ENCODE measurements at places on chromosomes 7 and 10.

DNA sequence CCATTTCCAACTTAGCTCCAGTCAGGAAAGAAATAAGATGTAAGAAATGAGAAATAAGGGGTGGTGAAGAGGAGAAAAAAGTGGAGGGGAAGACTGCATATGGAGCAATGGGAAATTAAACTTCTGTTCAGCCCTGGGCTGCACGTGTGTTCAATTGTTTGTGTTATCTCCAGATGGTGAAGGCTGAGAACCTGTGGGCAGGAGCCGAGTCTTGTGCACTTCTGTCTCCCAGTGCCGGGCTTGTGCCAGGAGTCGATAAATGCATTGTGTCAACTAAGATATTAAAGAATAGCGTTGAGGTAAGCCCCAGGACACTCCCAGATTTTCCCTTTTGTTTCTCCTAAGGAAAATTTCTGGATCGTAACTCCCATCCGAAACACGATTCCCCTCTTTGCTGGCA is 98.2 kb downstream of the PRLHR start:
- no peak for DNase-seq

- DNase-seq, result peak; percentile 2
Observed at GRCh38 chr7:38878694-38879457, 30.1 kb downstream of the VPS41 start.

- peak; percentile 39 for DNase-seq
Observed at GRCh38 chr10:102596506-102596971, 47.7 kb upstream of the TRIM8 start.

DNA sequence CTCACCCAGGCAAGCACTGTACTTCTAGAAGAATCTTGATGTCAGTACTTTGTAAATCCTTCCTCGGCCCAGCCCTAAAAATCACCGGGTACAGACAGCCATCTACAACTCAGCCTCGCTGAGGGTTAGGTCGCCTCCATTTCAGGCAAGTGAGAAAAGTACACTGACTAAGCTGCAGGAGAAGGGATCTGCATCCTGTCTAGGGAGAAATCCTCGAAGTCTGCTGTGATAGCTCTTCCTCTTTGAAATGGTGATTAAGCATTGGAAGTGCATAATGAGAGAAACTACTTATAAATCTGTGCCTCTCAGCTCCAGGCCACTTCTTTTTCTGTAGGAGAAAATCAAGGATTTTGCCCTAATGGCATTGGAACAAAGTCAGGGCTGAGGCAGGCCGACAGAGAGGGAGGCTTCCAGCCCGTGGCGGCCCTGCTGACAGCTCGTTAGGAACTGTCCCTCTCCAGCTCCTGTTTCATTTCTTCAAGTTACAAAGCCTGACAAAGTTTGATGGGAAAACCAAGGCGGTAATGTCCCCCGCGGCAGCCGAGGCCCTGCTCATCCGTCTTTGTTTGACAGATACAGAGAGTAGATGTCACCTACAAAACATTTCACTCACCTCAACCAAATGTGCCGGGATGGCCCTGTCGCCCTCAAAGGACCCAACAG is 14.1 kb upstream of the GOT1 start:
- no peak for DNase-seq

GRCh38 chr10:100081075-100082001 is at the start of gene CPN1:
Gene CPN1 (minus strand): TSS chr10:100081869. CDS start chr10:100081625, 244 bp downstream.
- no peak for DNase-seq

GRCh38 chr10:114638821-114639625 is 19.1 kb downstream of the ABLIM1 start:
- DNase-seq, result peak; percentile 37

GRCh38 chr10:123945325-123945920 is 53.8 kb upstream of the CPXM2 start:
- DNase-seq, result peak; percentile 6

- DNase-seq, result no peak
Observed at GRCh38 chr10:48658975-48659269, 25.8 kb upstream of the WDFY4 start.

DNA sequence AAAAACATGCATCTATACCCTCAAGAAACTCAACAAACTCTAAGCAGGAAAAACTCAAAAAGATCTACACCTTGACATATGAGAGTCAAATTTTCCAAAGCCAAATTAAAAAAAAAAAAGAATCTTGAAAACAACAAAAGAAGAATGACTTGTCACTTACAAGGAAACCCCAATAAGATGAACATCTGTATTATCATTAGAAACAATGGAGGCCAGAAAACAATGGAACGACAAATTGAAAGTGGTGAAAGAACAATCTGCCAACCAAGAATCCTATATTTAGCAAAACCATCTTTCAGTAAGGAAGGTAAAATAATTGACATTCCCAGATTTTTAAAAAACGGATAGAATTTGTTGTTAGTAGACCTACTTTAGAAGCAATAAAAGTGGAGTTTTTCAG is 516.8 kb downstream of the ACTR3B start:
- DNase-seq, result no peak

GRCh38 chr10:80166581-80167470 is 34.3 kb downstream of the PLAC9 start:
- DNase-seq, result no peak

GRCh38 chr7:52794621-52795020 is 240.8 kb upstream of the POM121L12 start:
- no peak for DNase-seq

GRCh38 chr10:97063271-97063982 is 122.3 kb downstream of the SLIT1 start:
- no peak for DNase-seq

DNA sequence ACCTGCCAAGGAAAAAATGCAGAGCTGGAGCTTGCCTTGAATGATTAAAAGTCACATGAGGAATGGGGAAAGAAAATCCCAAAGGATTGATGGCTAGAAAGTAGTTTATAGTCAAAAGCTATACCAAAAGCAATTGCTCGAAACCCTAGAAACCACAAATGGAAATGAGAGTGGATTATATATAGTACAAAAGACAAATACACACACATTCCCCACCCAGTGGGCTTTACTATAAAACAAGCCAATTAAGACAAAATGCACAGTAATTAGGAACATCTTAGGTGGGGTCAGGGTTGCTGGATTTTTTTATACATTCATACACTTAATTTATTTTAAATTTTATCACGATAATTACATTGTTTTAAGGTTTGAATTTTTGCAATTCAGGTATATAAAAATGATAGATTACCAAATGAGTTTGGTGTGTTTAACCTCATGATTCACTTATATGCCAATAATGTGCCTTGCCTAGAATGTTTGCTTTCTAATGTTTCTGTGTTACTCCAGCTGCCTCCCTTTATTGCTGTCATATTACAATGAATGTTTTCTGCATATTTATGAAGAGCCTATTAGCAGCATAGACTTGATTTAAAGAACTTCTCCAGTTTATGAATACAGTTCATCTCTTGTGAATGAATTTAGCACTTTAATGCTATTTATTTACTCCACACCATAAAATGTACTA is 421.3 kb downstream of the EXOC4 start:
- DNase-seq, result no peak

DNA sequence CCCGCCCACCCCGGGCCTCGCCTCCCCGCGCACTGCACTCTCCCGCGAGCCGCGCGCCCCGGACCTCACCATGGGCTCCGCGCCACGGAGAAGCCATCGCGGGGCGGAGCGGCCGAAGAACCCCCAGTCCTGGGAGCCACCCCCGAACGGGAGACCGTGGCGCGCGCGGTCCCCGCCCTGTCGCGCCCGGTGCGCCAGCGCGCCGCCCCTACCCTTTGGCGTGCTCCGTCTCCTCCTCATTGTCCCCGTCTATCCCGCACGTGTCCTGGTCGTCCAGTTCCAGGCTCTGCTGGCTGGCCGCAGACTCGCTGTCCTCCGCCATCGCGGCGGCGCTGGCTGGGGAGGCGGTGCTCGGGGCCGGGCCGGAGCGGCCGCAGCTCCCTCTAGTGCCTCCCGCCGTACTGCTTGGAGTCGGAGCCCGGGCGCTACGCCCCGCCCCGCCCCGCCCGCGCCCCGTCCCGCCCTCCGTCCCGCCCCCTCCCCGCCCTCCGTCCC is at the start of gene NMT2:
TSS of gene NMT2 (minus strand) at position 403 of the 495 bp plus-strand sequence. CDS start at position 322, 81 bp downstream.
- no peak for DNase-seq

DNA sequence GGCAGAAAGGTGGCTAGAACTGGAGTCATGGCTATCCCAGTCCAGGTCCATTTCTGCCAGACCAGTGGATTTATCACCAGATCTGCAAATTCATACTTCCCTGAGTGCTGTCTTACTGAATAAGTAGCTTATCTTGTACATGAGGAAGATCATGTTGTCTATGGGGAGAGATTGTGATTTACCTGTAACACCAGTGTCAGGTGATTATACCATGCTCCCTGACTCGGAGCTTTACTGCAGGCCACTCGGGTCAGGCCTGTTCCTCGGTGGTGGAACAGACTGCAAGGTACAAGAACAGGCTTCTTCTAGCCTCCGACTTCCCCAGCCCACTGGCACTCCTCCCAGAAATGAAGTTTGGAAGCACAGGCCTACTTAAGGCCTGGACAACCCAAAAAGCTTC is 42.6 kb upstream of the DLG5 start:
- DNase-seq, result no peak

GRCh38 chr10:86668297-86669165 is at the start of gene LDB3:
Gene LDB3 (plus strand): TSS chr10:86668511. CDS start chr10:86668692, 181 bp downstream.
- no peak for DNase-seq

DNA sequence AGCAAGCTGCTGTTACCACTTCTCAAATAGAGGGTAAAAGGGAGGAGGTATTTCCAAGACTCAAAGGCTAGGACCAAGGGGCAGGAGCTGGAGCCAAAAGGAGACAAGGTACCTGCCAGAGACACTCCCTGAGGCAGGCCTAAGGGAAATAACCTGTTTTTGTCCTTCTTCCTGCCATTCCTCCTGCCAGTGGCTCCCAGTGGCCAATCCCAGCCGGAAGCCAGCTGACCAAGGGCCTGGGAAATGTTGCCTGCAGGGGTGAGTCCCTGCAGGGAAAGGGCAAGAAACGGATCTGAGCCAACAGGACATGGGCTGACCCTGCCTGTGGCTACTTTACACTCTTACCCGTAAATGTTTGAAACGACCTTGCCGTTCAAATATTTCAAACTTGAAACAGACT is 3.5 kb downstream of the CYTH3 start:
- no peak for DNase-seq

DNA sequence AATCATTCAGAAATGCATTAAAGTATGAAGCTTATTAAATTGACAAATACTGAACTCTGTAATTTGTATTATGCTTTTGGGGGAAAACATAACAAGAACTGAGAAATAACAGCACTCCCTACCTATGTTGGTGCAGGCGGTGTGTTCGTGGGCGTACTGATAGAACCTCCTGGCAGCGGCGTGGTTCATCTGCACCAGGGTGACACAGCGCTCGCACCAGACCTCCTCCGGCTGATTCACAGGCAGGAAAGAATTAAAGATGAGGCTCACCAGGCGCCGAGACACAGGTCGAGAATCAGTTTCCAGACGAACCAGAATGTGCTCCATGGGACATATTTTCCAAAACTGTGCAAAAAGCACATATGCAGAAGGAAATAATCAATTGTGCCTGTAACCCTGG is 40.2 kb downstream of the NCAPG2 start:
- DNase-seq, result no peak

DNA sequence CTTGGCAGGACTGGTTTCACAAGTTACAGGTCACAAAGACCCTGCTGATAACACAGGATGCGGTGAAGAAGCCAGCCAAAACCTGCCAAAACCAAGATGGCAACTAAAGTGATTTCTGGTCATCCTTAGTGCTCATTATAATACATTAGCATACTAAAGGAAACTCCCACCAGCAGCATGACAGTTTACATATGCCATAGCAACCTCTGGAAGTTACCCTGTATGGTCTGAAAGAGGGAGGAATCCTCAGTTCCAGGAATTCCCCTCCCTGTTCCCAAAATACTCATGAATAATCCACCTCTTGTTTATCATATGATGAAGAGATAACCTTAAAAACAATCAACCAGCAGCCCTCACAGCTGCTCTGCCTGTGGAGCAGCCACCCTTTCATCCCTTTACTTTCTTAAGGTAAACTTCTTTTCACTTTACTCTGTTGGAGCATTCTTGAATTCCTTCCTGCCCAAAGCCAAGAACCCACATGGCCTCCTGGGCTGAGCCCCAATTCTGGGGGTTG is 21.9 kb downstream of the DPY19L1 start:
- no peak for DNase-seq

- DNase-seq, result no peak
Observed at GRCh38 chr10:33627611-33628010, 293.1 kb upstream of the NRP1 start.

DNA sequence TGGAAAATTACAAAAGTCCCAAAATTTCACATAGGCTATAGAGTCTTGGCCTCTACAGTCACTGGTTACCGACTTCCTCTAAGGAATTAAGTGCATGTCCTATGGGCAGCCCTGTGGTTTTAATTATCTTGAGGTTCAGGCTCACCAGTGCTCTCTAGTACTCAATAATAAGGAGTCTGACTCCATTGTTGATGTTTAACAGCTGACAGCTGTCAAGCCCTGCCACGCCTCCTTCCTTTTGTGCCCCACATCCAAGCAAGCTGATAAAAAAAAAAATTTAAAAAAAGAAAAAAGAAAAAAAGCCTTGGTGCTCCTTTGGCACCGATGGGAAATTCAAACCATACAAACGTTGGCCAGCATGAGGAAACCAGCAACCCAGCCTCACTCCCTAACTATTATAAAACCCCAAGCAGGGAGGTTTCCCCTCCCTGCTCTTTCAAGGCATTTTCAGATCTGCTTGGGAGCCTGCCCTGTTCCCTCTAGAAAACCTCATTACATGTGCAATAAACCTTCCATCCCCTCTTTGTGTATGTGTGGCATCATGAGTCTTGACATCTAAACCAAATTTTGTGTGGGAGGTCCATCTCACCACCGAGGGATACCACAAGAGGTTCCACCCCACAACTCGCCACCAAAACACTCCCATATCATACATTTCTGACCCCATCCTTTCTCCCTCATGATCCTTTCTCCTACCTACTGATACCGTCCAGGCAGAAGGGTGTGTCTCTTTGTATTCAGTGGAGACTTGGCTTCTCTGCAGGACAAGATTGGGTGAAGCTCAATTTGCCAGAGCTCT is 70.9 kb upstream of the CCDC71L start:
- peak; percentile 30 for DNase-seq

- DNase-seq, result no peak
Observed at GRCh38 chr10:16776896-16777295, 40.3 kb downstream of the RSU1 start.

- no peak for DNase-seq
Observed at GRCh38 chr10:50033481-50033880, 34.3 kb upstream of the WASHC2A start.

GRCh38 chr10:133128126-133129070 is 31.6 kb upstream of the KNDC1 start:
- no peak for DNase-seq

DNA sequence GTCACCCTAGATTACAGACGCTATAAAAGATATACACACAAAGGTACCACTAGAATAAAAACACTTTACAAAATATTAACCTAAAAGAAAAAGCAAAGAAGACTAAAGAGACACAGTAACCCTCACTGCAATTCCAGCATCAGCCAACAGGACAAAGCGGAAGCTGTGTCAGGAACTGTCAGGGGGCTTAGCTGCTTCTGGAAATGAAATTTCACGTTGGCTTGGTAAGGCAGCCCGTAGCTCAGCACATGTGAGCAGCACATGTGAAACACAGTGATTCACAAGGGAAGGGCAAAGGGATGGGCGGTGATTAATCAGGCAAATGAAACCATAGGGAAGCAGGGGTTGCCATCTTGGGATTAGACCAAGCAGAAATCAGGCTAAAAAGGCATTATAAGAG is 195.4 kb downstream of the MGMT start:
- DNase-seq, result no peak

- no peak for DNase-seq
Observed at GRCh38 chr7:84337429-84337828, 142.8 kb upstream of the SEMA3A start.

- no peak for DNase-seq
Observed at GRCh38 chr7:22317632-22318031, 39.3 kb downstream of the RAPGEF5 start.

All from inflammatory macrophage treated with lipopolysaccharide for 1 hour (primary cell).